Left lung (tissue), 14 donors: ENCODE measurements at places on chromosomes 11 and 22.

GRCh38 chr11:130141561-130142341 lies 17.8 kb upstream of the ST14 start:
- H3K36me3 ChIP-seq: no peaks in the 10 kb centered on the region
- no peak overlapping the region for H3K4me3 ChIP-seq
- no peak overlapping the region for H3K27ac ChIP-seq

DNA sequence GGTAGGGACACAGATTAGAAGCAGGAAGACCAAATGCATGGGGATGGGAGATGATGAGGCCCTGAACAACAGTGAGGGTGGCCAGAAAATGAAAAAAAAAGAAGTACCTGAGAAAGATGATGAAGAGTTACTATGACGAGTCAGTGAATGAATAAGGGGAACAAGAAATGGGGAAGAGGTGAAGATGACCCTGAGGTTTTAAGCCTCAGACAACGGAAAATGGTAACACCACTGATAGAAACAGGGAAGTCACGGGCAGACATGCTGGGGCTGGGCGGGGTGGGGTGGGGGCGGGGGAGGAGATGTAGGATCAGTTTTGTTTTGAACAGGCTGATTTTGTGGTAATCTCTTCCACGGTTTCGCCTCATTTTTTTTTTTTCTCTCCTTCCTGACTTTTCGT lies 205.1 kb upstream of the CADM1 start:
- H3K4me3 ChIP-seq: no peak overlapping the region
- no peak for DNase-seq
- H3K27me3 ChIP-seq: peaks cover 5% of the 10 kb centered on the region
- peak overlapping the region; percentile 86 for H3K27ac ChIP-seq
- H3K4me1 ChIP-seq: peaks cover 34% of the 10 kb centered on the region

DNA sequence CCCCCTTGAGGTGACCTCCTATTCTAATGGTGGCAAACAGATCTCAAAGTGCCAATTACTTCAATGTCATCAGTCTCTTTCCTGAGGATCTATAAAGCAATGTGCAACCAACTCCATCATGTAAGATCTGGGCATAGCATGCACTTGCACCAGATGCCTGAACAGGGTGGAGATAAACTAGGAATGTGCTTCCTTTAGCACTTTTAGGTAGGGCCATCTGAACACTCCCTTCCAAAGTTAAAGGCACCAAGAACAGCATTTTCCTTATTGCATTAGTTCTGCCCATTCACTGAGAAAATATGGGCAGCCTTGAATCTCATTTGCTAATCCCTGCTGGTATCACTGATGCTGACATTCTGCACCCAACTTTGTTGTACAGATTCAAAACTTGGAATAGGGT lies 112.0 kb downstream of the SGSM3 start:
- no peak for DNase-seq
- no peak overlapping the region for H3K4me3 ChIP-seq
- H3K36me3 ChIP-seq: no peaks in the 10 kb centered on the region
- peaks cover 84% of the 10 kb centered on the region for H3K4me1 ChIP-seq
- H3K27ac ChIP-seq: no peak overlapping the region
- no peaks in the 10 kb centered on the region for H3K27me3 ChIP-seq

DNA sequence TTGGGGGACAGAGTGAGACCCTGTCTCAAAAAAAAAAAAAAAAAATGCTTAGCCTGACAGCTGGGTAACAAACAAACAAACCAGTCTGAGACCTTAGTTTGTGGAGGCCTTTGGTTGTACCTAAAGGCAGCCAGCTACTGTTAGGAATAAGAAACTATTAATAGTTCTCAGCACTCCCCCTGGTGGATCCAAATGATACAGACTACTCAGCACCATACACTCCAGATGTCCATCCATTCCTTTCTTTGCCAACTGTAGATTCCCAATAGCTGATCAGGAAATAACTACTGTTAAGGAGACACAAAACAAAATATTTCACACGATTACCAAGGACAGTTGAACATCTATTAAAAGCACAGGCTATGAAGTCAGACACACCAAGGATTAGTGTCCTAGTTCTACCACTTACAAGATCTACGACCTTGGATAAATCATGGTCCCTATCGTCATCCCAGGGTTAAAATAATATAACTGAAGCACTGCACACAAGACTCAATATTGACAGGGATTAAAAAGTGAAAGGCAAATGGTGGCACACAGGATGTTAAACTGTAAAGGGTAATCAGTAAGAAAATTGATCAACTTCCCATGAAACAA lies 17.2 kb downstream of the CLDN25 start:
- no peaks in the 10 kb centered on the region for H3K36me3 ChIP-seq
- no peaks in the 10 kb centered on the region for H3K27me3 ChIP-seq
- no peaks in the 10 kb centered on the region for H3K4me1 ChIP-seq
- H3K27ac ChIP-seq: no peak overlapping the region

GRCh38 chr22:31099386-31099785 lies 8.0 kb downstream of the SELENOM start:
- H3K4me3 ChIP-seq: no peak overlapping the region
- no peak overlapping the region for H3K27ac ChIP-seq
- H3K27me3 ChIP-seq: no peaks in the 10 kb centered on the region
- no peak for DNase-seq
- no peaks in the 10 kb centered on the region for H3K4me1 ChIP-seq
- no peaks in the 10 kb centered on the region for H3K36me3 ChIP-seq

DNA sequence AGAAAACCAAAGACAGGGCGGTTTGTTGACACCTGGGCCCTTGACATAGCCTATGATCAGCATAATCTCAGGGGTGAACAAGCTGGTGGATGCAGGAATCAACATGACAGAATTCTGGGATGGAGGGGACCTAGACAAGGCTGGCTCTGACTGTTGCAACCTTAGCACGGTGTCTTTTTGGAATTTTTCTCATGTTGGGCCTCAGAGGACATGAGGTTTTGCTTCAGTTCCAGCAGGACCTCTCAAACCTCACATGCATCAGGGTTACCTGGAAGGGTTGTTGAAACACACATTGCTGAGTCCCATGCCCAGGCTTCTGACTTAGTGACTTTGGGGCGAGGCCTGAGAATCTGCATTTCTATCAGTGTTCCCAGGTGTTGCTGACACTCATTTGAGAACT lies 345.6 kb upstream of the B3GAT1 start:
- no peaks in the 10 kb centered on the region for H3K36me3 ChIP-seq
- H3K4me3 ChIP-seq: no peak overlapping the region
- no peak for DNase-seq
- no peaks in the 10 kb centered on the region for H3K27me3 ChIP-seq
